ENCODE measurements at places on chromosomes 2 and 18.

GRCh38 chr2:215374002-215374401 is 61.9 kb downstream of the FN1 start:
- DNase-seq: no peak

- DNase-seq: no peak
Measured at GRCh38 chr18:48740068-48740440, 201.2 kb downstream of the CTIF start.

DNA sequence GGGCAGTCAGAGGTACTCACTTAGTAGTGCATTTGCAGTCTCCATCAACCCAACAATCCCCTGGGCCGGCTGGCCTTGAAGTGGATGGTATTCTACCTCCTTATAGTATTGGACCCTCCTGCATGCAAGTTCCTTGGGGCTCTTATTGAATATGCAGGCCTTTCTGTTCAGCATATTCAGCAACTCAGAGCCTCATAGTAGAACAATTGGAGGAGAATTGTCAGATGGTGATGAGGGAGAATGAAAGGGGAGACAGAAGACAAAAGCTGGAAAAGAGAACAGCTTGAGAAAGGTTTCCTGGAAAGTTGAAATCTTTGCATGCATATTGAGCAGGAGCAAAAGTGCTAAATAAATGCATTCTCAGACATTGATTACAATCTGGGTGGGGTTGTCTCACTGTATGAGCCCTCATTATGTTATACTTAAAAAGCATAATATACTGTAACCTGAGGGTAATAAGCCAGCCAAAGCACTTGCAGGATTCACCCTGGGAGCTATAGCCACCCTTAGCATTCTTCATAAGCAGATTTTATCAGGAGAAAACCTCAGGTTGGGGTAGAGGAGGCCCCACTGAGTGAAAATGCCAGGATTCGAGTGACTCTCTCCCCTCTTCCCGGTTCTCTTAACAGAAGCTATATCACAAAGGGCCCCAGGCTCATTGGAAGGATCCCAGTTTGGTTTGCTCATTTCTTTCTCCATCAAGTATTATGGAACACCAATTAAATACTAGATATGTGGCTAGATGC is 178.1 kb downstream of the MSH2 start:
- DNase-seq: no peak

DNA sequence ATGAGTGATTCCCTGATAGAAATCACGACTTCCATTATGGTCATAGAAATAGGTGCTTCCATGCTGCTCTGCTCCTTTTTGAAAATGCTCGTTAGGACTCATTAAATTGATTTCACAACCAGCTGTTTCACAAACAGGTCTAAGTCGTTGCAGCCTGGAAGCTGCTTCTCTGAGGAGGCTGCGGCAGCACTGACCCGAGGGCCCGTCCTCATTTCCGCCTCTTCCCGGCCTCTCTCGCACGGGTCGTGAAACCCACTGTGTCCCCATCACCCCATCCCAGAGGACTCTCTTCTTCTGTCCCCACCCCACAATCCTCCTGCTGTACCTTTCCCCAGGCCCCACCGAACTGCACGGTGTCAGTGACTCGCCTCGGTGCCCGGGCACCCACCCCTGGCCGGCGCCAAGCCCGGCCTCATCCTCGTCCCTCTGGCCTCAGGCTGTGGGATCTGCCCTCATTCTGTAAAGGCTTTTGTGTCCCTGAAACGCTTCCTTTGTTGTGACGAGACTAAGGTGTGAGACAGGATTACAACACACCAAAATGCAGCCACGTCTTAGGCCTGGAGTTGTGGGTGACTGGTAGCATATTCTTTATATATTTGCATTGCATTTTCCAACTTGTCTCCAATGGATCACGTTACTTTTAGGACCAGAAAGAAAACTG is 112.7 kb upstream of the CTDP1 start:
- DNase-seq: no peak

GRCh38 chr2:96495982-96496629 is 9.1 kb downstream of the NEURL3 start:
- peak; percentile 47 for DNase-seq

DNA sequence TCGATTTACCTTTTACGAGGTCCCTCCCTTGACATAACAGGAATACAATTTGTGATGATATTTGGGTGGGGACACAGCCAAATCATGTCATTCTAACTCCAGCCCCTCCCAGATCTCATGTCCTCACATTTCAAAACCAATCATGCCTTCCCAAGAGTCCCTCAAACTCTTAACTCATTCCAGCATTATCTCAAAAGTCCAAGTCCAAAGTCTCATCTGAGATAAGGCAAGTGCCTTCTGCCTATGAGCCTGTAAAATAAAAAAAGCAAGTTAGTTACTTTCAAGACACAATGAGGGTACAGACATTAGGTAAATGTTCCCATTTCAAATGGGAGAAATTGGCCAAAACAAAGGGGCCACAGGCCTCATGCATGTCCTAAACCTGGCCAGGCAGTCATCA is 381.1 kb downstream of the PIK3C3 start:
- no peak for DNase-seq

DNA sequence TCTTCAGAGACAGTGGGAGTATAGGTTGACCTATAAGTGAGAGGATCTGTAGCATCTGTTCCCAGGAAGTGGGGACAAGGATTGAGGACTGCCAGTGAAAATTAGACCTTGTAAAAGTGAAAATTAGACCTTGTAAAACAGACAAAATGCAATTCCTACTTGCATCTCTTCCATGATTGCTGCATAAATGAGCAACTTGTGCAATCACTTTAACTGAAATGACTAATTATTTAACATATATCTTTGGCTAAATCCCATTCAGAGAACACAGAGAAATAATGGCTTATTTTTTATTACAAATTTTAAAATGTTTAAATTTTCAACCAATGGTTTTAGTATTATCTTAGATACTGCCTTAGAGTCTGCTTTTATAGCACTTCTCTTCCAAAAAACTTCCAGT is 67.2 kb upstream of the NABP1 start:
- no peak for DNase-seq

DNA sequence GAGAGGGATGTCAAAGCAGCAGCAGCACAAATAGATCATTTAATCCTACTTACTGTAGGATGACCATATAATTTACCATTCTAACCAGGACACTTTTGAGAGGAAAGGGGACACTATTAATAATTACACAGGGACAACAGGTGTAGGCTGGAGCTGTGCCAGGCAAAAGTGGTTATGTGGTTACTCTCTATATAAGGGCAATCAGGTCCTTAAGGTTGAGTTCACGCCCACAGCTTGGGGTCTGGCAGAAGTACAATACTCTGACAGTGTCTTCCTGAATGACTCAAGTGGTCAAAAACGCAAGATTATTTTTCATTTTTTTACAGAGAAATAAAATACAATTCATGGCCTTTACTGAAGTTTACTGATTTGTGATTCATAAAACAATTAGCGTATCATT is 2.8 kb downstream of the PREPL start:
- DNase-seq: peak; percentile 13

GRCh38 chr2:241066171-241066892 is 35.8 kb downstream of the MTERF4 start:
- DNase-seq: no peak

GRCh38 chr2:68727683-68728375 is 6.8 kb upstream of the ARHGAP25 start:
- no peak for DNase-seq
